DMS153 (cell line): ENCODE measurements at places on chromosomes 3 and 15.

DNA sequence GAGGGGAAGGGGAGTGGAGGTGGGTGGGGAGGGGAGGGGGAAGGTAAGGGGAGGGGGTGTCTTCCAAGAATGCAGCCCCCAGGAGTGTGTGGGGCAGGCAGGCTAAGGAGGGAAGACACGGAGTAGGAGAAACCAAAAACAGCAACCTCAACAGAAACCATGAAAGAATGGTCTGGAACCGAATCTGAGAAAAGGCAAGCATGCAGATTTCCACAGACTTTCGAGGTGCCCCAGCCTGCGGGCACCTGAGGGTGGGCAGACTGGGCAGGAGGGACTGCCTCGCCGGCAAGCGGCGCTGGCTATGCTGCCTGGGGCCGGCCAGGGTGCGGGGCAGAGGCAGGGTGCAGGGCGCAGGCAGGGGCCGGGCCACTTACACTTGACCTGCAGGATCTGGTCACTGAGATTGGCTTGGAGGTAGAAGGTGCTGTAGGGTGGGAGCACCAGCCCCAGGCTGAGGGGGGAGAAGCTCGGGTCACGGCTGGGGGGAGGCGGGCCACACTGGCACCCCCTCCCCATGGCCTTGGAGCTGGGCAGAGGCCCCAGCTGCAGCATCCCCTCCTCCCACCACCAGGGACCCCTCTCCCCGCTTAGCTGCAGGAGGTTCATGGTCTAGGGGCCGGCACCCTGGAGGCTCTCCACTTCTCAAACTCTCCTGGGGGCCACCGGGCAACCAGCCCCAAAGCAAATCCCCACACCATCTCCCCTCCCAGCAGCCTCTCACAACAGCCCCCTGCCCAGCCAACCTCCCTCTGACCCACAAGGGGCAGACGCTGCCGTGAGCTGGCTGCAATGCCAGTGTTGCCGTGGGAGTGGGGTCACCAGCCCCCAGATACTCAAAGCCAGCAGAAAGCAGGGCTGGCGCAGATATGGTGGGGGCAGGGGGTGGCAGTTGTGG lies 15.3 kb upstream of the TMEM115 start:
- DNase-seq, result no peak

DNA sequence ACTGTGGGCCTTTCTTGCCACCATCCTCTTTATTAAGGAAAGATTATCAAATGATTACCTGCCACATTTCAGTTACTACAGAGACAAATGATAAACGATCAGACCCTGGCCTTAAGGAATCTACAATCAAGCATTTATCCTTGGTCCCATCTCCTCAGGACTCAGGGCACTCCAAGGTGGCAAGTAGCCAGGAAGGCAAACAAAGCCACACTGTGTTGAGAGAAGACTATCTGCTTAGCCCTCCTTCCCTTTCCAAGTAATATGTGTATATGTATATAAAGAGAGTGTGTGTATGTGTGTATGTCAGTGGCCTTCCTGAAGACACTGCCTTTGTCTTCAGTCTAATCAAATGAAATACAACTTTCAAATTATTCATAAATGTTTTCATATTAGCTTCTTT lies 490.1 kb upstream of the ATP11B start:
- DNase-seq, result no peak

DNA sequence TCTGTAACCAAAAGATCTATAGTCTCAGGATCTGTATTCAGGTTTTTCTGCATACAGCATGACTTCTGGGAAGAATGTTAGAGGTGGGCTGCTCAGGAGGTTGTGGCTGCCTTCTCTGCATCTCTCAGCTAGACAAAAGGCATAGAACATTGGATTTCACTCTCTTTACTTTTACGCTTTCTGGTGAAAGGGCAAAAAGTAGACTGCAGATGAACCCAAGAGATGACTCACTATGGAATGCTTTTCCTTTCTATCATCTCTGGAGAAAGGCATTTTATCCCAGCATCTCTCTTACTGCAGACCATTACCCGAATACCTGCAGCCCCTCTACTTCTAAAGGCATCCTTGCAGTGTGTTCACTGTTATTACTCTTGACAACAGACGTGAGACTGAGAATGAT lies 222.2 kb downstream of the WNT5A start:
- DNase-seq, result no peak

GRCh38 chr3:133377396-133377795 lies 22.5 kb upstream of the BFSP2 start:
- DNase-seq, result no peak
